ENCODE measurements at places on chromosomes 7 and 10.

- no peaks in the 10 kb centered on the region for H3K36me3 ChIP-seq
- H3K27ac ChIP-seq: no peak overlapping the region
- no peak overlapping the region for H3K4me3 ChIP-seq
- peaks cover 49% of the 10 kb centered on the region for H3K27me3 ChIP-seq
These were observed 94.4 kb upstream of the FZD1 start for GRCh38 chr7:91169830-91170191.

DNA sequence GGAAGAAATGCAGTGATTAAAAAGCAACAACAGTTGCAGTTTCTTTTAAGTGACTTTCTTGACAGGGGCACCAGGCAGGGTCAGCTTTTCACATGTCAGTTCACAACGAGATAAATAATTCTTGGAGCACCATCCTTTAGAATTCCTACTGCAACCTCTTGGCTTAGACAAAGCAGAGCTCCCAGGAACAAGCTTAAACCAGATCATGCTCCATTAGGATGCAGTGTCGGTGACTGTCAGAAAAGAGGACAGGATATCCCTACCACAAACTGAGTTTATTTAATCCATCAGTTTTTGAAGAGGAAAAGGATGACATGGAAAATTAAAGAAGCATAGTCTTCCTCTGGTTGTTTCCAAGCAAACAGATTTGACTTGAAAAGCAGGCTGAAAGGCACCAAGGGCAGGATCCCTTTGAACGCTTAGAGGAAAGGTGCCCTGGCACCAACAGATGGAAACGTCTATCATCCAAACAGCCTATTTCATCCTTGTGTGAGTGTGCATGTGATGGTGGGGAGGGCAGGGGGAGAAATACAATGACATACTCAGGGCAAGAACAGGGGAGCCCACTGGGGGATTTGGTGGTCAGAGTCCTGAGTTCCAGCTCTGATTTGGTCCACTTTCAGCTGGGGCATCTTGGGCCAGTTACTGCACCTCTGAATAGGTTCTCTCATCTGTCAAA is 332.1 kb upstream of the AOAH start:
- no peak overlapping the region for H3K4me3 ChIP-seq
- no peaks in the 10 kb centered on the region for H3K27me3 ChIP-seq
- H3K27ac ChIP-seq: no peak overlapping the region
- H3K36me3 ChIP-seq: no peaks in the 10 kb centered on the region
- H3K4me1 ChIP-seq: peaks cover 4% of the 10 kb centered on the region
- no peak for DNase-seq

- no peak overlapping the region for H3K27ac ChIP-seq
- H3K4me1 ChIP-seq: peaks cover 20% of the 10 kb centered on the region
- no peaks in the 10 kb centered on the region for H3K27me3 ChIP-seq
- H3K36me3 ChIP-seq: no peaks in the 10 kb centered on the region
- DNase-seq: no peak
- H3K4me3 ChIP-seq: no peak overlapping the region
These were observed 126.5 kb downstream of the DOCK4 start for GRCh38 chr7:112079673-112080072.

DNA sequence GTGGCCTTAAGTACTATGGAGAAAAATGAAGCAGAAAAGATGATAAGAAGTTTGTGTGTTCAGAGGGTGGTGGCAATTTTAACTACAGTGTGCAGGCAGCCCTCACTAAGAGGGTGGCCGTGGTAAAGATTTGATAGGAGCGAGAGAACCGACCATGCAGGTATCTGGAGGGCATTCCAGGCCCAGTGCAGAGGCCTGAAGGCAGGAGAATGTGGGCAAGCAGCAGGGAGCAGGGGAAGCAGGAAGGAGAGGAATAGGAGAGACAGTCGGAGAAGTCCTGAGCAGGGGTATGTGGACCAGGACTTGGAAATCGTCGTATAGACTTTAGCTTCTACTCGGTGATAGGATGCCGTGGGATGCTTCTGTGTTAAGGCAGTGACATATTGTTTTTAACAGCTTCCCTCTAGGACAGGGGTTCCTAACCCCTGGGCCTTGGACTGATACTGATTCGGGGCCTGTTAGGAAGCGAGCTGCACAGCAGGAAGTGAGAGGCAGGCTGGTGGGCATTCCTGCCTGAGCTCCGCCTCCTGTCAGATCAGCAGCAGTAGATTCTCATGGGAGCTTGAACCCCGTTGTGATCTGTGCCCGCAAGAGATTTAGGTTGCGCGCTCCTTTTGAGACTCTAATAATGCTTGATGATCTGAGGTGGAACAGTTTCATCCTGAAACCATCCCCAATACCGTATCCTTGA is 227.2 kb downstream of the CCDC3 start:
- no peak overlapping the region for H3K4me3 ChIP-seq
- peaks cover 10% of the 10 kb centered on the region for H3K4me1 ChIP-seq
- H3K27me3 ChIP-seq: no peaks in the 10 kb centered on the region

DNA sequence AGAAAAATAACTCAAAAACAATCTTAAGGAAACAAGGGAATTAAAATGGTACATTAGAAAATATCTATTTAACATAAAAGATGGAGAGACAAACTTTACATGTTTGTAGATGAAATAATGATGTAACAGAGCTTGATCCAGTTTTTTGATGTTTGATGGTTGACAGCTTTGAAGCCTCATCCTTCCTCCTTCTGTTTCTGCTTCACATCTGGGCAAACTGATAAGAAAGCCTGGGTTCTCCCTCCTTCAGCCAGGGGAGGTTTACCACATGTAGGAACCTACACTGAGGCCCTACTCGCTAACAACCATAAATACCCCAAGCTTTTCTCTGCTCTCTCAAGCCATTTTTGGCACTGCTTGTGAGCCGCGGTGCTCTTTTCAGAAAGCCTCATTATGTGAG is 82.8 kb upstream of the ZNF32 start:
- H3K36me3 ChIP-seq: no peaks in the 10 kb centered on the region
- H3K4me3 ChIP-seq: no peak overlapping the region
- no peak overlapping the region for H3K27ac ChIP-seq
- no peak for DNase-seq
- H3K27me3 ChIP-seq: no peaks in the 10 kb centered on the region

- H3K4me1 ChIP-seq: no peaks in the 10 kb centered on the region
- no peak for DNase-seq
- H3K27me3 ChIP-seq: no peaks in the 10 kb centered on the region
- no peak overlapping the region for H3K4me3 ChIP-seq
These were observed 80.0 kb downstream of the EEPD1 start for GRCh38 chr7:36232971-36233550.

DNA sequence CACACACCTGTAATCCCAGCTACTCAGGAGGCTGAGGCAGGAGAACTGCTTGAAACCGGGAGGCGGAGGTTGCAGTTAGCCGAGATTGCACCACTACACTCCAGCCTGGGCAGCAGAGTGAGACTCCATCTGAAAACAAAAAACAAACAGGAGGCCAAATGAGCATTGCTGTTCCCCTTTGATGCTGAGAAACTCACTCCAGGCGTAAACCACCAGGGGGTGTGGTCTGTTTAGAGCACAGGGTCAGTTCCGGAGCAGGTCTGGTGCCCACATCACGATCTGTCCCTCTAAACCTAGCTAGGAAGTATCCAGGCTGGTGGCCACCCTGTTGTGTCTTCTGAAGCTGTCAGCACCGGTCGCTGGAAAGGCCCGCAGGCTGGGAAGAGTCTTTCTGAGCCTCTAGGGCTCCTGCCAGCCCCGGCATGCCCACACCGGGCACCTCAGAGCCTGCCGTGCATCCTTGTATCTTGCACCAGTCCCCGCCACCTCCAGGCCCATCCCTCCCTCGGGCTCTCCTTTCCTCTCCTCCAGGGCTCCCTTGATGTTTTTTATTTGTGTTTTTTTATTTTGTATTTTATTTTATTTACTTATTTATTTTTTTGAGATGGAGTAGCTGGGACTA is 66.3 kb upstream of the SH2B2 start:
- H3K27me3 ChIP-seq: no peaks in the 10 kb centered on the region
- no peak overlapping the region for H3K4me3 ChIP-seq
- peak; percentile 54 for DNase-seq
- no peaks in the 10 kb centered on the region for H3K4me1 ChIP-seq

DNA sequence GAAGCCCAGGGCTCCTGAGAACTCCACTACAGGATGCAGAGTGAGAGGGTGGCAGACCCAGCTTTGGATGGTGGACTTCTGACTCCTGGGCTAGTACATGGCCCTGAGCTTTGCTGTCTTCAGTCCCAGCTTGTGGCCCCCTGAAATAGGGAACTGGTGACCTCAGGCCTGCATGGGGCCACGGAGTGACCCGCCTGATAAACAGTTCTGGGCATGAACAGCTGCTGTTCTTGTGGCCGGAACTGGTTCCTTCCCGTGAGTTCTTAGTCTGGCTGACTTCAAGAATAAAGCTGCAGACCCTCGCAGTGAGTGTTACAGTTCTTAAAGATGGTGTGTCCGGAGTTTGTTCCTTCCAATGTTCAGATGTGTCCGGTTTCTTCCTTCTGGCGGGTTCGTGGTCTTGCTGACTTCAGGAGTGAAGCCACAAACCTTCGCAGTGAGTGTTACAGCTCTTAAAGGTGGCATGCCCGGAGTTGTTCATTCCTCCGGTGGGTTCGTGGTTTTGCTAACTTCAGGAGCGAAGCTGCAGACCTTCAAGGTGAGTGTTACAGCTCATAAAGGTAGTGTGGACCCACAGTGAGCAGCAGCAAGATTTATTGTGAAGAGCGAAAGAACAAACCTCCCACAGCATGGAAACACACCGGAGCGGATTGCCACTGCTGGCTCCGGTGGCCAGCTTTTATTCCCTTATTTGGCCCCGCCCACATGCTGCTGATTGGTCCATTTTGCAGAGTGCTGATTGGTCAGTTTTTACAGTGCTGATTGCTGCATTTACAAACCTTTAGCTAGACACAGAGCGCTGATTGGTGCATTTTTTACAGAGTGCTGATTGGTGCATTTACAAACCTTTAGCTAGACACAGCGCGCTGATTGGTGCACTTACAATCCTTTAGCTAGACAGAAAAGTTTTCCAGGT is 268.0 kb downstream of the ZEB1 start:
- H3K4me3 ChIP-seq: no peak overlapping the region
- DNase-seq: no peak
- no peaks in the 10 kb centered on the region for H3K27me3 ChIP-seq

DNA sequence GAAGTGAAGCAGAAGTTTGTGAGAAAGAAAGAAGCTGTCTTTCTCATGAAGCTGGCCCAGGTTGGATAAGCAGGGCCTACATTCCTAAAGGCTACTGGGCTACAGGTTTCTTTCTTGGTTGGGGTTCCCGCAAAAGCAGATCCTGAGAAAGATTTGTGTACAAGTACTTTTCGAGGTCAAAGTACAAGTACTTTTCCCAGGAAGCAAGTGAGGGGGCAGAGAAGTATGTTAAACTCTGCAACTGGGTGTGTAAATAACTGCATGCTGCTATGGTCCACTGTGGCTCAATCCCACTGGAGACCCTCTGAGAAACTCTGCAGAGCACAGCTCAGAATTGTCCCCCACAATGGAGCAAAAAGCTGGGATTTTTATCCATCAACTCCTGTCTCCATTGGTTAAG is 28.7 kb downstream of the LSM5 start:
- no peak for DNase-seq
- peaks cover 3% of the 10 kb centered on the region for H3K4me1 ChIP-seq
- no peaks in the 10 kb centered on the region for H3K36me3 ChIP-seq
- no peak overlapping the region for H3K4me3 ChIP-seq
- H3K27me3 ChIP-seq: no peaks in the 10 kb centered on the region

- H3K27me3 ChIP-seq: no peaks in the 10 kb centered on the region
- H3K4me1 ChIP-seq: no peaks in the 10 kb centered on the region
- no peak for DNase-seq
- H3K27ac ChIP-seq: no peak overlapping the region
- no peak overlapping the region for H3K4me3 ChIP-seq
- H3K36me3 ChIP-seq: no peaks in the 10 kb centered on the region
These were observed 12.1 kb upstream of the SNX13 start for GRCh38 chr7:17952387-17952786.

DNA sequence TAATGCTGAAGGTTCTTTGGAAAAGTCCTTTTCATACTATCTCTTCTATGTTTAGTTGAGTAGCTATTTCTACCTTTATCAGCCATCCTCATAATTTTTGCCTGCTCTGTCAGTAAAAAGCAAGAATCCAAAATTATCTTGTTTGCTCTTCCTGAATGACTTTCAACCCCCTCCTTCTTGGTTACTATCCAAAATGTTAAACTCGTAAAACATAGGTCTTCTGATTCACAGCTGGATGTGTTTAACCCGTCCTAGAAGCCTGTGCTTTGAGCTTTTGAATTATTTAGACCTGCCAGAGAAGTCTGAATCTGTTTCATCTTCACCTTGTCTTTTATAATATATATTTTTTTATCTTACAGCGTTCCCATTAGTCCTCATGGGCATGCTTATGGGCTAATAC is 136.4 kb upstream of the MDFIC start:
- H3K36me3 ChIP-seq: no peaks in the 10 kb centered on the region
- H3K4me1 ChIP-seq: no peaks in the 10 kb centered on the region
- H3K27ac ChIP-seq: no peak overlapping the region
- DNase-seq: no peak
- no peaks in the 10 kb centered on the region for H3K27me3 ChIP-seq
- H3K4me3 ChIP-seq: no peak overlapping the region

GRCh38 chr7:32916006-32916405 is 24.4 kb upstream of the KBTBD2 start:
- no peaks in the 10 kb centered on the region for H3K27me3 ChIP-seq
- H3K36me3 ChIP-seq: no peaks in the 10 kb centered on the region
- no peak overlapping the region for H3K4me3 ChIP-seq

DNA sequence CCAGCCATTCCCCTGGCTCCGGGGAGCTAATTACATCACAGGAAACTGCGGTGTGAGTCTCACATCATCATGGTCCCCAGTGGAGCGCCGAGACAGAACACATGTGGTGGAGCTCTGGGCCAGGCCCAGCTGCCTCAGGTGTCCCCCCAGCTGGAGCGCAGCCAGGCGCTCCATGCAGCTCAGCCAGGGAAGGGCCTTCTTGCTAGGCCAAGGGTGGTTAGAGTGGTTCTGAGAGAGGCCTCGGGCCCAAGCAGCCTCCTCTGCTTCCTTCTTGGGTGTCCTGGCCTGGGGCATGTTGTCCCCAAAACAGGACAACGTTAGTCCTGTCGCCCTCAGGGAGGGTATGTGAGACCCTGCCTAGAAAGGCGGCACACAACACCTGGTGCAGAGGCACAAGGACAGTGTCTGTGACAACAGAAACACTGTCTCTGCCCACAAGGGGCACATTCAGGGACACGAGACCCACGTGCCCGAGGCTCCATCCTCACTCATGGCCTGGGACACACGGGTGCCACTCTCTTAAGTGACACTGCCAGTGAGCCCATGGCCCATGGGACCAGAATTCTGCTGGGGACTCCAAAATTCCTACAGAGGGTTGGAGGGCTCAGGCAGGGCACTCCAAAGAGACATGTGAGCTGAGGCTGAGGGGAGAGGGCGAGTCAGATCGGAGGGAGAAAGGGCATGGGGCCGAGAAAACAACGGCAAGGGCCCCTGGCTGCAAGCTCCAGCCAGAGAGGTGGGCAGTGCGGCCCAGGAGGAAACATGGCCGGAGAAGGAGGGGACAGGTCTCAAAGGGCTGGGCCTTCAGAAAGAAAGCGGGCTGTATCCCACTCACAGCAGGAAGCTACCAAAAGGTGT is 37.0 kb upstream of the RET start:
- no peaks in the 10 kb centered on the region for H3K36me3 ChIP-seq
- peaks cover 3% of the 10 kb centered on the region for H3K4me1 ChIP-seq
- no peak overlapping the region for H3K4me3 ChIP-seq
- no peak for DNase-seq
